ENCODE measurements at places on chromosomes 3 and 15.

DNA sequence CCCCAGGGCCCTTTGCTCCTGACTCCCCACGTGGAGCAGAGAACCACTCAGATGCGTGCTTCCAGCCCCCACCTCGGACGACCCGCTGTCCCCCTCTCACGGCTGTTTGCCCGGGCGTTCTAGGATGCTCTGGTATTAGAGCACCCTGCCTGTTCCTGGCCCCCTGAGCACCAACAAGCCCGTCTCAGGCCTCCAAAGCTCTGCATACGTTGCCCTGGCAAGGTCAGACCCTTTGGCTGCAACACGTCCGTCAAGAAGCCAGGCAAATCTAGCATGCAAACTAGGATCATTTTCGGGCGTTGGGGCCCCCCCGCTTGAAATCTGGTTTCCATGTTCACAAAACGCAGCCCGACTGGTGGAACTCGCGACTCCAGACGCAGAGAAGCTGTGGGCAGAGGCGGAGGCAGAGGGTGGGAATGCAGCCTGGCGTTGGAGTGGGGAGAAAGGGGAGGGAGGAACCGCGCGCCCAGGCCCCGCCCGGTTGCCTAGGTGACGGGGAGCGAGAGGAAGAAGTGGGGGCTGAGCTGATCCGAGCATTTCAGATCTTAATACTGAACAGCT lies 86.2 kb upstream of the PIAS1 start:
- peak; percentile 22 for DNase-seq

DNA sequence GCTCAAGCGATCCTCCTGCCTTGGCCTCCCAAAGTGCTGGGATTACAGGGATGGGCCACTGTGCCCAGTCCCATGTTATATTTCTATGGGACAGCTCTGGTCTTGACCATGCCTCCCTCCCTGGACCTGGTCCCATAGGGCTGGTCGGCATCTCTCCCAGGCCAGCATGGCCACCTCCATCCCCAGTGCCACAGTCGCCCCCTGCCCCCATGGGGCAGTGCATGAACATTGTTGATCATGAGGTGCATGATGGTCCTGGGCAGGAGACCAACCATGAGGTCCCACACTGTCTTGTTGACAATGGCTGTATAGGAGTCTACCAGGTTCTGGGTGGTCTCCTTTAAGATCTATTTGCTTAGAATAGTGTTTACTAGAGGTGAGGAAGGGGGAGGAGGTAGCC lies 6.5 kb downstream of the RPS17 start:
- DNase-seq: no peak

DNA sequence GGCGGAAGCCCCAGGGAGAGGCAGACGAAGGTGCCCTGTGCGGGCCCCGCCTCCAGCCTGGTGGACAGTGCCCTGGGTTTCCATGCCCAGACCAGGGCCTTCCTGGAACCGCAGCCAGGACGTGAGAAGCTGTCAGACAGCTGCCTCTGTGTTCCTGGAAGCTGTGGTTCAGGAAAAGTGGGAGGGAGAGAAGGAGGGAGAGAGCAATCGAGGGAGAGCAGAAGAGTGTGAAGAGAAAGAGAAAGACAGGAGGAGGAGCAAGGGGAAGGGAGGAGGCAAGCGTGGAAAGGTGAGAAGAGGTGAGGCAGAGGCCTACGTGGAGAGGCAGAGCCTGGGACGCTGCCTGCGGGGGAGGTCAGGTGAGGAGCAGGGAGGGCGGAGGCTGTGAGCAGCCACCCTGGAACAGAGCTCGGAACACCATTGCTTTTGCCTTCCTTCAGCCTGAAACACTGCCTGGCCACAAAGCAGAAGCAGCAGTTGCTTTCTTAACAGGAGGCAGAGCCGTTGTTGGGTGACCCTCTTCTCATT lies 18.6 kb downstream of the ZDHHC19 start:
- no peak for DNase-seq

DNA sequence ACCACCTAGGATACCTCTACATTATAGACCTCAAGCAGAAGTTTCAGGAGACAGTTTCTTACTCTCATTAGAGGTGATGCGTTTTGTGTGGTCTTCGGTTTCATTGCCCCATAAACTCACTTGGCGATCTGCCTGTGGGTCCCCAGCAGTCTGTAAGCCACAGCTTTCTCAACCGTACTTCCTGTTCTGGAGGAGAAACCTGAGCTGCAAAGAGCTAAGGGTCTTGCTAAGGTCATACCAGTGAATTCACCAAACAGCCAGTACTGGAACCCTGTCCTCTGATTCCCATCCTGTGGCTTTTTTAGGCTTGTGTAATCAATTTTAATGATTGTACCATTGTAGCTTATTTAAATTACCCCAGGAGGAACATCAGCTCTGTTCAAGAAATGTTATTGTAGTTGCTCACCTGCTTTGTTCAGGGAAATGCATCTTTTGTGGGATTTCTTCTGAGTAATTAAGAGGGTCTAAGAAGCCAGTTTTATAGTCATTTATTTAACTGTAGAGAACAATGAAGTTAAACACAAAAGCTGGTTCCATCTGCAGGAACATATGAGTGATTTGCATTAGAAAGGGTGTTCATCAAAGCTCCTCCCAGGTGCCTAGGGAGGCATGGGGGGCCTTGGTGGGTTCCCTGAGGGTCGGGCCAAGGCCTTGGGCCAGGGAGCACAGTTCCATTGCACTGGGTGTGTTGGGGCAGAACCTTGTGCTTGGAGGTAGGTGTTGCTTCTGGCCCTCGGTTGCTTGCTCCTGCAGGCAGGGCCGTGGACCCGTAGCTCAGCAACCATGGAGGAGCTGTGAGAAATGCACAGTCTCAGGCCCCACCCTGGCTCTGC lies 69.6 kb downstream of the APBA2 start:
- no peak for DNase-seq

DNA sequence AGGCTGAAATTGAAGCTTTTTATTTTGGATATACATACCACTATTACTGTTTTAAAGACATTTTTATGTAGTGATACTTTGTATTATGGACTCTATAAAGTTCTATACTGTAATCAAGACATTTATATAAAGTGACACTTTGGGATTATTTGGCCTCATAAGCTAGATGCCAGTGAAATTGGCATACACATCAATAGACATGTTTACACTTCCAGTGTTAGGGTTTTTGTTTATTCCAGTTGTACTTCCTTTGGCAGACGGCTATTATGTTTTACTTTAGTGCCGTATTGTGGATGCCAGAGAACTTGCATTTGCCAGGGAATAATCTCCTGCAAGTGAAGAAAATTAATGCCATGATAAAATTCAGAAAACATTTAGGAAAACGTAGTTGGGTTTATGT lies 6.0 kb downstream of the LXN start:
- no peak for DNase-seq

DNA sequence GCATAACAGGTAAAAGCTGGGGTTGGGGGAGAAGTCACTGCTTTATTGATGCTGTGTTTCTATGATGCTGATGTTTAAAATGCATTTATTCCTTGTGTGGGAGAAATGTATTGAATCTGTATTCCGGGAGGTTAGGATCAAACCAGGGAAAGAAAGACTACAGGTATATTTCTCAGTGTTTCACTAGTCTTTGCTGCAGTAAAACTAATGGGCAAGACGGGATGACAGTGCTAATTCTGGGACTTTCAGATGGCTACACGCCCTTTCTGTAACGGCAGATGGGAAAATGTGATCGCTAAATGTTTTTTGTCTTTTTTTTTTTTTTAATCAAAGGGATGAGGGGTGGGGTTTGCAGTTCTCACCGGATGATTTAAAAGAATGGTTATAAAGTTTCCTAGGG lies 393 bp downstream of the CNTN6 start:
- DNase-seq: no peak

- no peak for DNase-seq
Measured at GRCh38 chr15:90031231-90031791, 30.2 kb downstream of the ZNF710 start.

- no peak for DNase-seq
Measured at GRCh38 chr3:7779331-7779730, 722.3 kb upstream of the LMCD1 start.
